ENCODE measurements at places on chromosomes 13 and 19.

GRCh38 chr19:5005096-5005495, 36.2 kb downstream of the KDM4B start:
- DNase-seq: no peak

GRCh38 chr13:106989876-106990275, 421.9 kb upstream of the ARGLU1 start:
- no peak for DNase-seq

DNA sequence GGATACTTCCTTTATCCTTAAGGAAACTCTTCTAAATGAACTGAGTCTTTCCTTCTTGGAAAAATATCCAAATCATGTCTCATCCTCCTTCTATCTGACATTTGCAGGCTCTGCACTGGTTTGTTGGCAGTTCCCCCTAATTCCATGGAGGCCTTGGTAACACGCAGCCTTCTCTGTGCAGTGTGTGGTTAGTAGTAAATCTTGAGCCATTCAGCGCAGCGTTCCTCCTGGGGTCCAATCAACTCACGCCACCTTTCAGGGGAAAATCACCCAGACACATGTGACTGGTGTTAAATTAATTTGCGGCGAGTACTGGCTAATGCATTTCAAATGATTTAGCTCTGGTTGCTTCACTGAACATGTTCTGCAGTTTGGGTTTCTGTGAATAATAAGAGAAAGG, 21.0 kb upstream of the CBY2 start:
- no peak for DNase-seq

- no peak for DNase-seq
These were observed 8.6 kb upstream of the TYK2 start for GRCh38 chr19:10388957-10389356.

DNA sequence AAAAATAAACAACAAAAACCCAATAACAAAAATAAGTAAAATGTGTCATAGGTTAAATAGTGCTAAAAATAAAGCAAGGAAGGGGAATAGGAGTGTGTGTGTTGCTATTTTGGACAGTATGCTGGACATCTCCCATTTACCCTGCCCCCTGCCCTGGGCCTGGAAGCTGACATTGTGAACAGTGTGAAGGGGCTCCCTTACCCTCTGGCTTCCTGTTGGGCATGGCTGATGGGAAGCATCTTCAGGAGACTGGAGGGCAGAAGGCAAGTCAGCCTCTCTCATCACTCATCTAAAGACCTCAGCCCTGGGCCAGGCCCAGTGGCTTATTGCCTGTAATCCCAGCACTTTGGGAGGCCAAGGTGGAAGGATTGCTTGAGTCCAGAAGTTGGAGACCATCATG, 26.7 kb downstream of the KCTD15 start:
- no peak for DNase-seq
